ENCODE measurements at places on chromosomes 12 and 14.
A peak's percentile ranks its signal among the peaks of the same experiment; 100 is the strongest.

- no peak for DNase-seq
These were observed 3.5 kb downstream of the TMEM132D start for GRCh38 chr12:129900306-129900705.

- DNase-seq = no peak
These were observed 86.8 kb downstream of the PDE3A start for GRCh38 chr12:20455001-20455706.

GRCh38 chr12:47616440-47616839 lies 89.4 kb downstream of the RPAP3 start:
- DNase-seq = peak; percentile 35

DNA sequence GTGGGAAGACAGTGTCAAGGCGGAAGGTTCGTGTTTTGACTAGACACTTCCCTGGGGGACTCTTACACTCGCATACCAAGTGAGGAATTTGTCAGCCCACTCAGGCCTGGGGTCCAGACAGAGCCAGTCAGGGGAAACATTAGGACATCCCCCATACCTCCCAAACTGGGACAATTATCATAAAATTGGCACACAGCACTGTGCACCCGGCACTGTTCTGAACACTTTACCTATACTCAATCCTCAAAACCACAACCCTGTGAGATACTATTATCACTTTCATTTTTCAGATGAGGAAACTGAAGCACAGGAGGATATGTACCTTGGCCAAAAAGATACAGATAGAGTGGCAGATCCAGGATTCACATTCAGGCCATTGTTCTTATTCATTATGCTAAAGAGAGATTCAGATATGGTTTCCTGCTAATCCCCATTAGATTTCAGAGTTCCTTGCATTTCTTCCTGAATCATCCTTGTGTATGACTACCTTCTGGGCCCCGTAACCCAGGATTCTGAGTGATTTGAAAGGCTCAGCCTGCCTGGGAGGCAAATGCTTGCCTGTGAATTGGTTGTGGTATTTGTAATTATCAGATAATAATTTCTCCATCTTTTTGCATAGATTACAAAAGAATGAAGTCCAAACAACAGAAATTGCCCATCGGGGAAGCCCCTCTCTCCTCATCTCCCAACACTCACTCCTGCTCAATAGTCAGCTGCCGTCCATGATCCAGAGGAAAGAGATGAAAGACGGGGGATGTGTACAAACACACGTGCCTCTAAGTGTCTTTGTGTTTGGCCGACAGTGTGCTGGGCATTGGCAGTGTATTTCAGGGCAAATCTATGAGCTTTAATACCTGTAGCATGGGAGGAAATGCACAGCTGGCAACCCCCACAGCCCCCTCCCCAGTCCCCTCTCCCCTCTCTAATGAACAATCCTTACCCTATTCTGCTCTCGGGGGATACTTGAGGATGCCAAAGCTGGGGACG lies 4.6 kb downstream of the TAC3 start:
- DNase-seq = no peak

- DNase-seq = no peak
These were observed 170.6 kb downstream of the CRADD start for GRCh38 chr12:93847517-93848474.

GRCh38 chr12:25100194-25101091 lies 94.5 kb downstream of the DNAI7 start:
- DNase-seq = no peak

DNA sequence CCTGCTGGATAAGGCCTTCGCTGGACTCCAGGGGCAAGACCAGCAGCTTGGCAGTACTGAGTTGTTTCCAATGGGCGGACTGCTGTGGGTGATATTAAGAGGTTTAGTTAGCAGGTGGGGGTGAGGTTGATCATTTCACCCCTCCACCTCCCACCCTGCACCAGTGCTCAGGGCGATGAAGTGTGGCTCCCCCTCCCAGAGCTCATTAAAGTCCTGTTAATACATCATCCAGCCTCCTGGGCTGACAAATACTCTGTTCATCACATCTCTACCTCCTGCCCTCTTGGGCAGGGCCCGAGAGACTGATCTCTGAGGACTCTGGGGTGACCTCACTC lies 2.4 kb upstream of the FIGNL2 start:
- no peak for DNase-seq

- peak; percentile 56 for DNase-seq
These were observed 34.6 kb downstream of the SPRING1 start for GRCh38 chr12:116703214-116703795.

DNA sequence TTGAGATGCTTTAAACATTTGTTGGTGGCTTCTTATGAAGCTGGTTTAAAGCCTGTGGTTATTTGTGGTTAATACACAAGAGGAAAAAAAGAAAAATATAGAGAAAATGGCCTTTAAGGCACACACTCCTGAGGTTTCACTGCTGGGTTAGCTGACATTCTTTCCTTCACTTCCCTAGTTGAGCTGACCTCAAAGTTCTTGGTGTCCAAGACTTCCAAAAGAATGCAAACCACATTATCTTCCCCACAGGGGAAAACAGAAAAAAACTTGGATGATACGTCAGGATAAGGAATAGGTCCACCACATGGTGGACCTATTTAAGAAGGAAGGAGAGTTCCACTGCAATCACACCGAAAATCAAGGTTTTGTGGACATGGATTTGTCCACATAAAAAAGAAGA lies 94.3 kb downstream of the SLC25A21 start:
- no peak for DNase-seq

- no peak for DNase-seq
These were observed 300.1 kb downstream of the VRK1 start for GRCh38 chr14:97097296-97097695.

GRCh38 chr14:66359500-66359899 lies 126.7 kb upstream of the CCDC196 start:
- peak; percentile 46 for DNase-seq

- no peak for DNase-seq
These were observed 53.2 kb downstream of the SINHCAF start for GRCh38 chr12:31272607-31273225.

DNA sequence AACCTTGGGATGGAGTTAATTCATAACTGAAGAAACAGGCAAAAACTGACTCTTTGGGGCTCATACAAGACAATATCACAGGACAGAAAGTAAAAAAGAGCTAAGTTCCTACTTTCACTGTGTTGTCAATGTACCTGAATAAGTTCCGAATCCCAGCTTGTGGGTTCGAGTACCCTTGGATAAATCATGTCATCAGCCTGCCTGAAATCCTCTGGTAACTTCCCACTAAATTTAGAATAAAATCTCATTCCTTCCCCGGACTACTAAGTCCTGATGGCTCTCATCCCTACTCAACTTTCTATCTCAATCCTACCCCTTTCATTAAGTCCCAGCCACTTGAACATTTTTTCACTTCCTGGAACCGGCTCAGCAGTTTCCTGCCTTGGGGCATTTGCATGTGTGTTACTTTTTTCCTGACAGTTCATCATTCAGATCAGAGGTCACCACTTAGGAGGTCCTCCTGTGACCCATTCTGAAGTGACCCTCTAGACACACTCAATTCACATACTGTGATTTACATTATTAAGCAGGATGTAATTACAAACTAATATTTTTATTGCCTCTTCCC lies 12.7 kb downstream of the ERP29 start:
- peak; percentile 23 for DNase-seq

DNA sequence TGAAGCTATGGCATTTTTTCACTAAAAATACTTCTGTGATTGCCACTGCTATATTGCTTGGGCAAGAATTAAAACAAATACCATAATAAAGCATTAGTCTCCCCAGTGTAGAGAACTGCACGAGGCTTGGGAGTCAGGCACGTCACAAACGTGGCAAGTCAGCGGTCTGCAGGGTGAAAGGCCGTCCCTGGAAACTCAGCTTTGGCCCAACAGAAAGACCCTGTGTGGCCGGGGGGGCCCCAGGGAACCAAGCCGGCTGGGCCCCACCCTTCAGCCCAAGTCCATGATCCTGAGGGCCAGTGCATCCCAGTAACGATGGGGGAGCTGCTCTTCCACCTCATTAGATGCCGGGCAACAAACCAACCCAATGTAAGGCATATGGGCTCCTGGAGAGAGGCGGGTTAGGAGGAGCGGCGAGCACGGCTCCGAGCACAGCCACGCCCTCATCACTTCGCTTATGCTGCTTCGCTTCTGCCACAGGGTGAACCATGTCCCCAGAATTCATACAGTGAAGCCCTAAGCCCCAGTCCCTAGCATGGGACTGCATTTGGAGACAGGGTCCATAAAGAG lies 50.9 kb upstream of the GPR68 start:
- DNase-seq = no peak

DNA sequence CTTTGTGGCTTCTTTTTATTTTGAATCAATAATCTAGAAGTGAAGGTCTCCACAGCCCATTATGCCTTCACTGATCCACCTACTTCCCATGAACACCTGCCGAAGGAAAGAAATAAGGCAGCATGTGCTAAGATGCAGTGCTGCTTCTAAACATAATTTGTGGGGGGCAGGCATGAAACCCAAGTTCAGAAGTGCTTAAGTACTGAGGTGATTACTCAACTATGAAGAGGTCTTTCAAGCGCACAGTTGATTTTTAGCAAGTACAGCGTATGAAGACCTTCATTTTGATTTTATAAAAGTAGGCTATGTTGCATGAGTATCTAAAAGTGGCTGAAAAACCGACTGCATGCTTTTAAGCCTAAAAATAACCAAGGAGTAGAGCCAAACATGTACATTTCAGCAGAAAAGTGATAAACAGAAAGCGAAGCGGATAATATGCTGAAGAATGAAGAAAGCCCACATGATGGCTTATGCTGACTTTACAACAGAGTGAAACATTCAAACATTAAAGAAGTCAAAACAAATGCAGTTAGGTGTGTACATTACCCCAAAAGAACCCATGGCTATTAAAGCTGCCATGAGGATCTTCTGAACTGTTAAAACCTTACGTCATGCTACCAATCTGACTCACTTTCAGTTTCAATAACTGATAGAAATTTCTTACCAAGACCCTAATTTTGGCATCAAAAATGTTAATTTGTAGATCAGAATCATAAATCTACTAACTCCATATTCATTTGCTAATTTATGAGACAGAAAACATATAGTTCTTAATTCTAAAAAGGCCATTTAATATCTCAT lies 29.3 kb downstream of the KICS2 start:
- DNase-seq = no peak

GRCh38 chr12:122072031-122072970 lies 6.3 kb upstream of the MLXIP start:
- DNase-seq = peak; percentile 84

- no peak for DNase-seq
These were observed 6.7 kb downstream of the BAG5 start for GRCh38 chr14:103555559-103556337.

DNA sequence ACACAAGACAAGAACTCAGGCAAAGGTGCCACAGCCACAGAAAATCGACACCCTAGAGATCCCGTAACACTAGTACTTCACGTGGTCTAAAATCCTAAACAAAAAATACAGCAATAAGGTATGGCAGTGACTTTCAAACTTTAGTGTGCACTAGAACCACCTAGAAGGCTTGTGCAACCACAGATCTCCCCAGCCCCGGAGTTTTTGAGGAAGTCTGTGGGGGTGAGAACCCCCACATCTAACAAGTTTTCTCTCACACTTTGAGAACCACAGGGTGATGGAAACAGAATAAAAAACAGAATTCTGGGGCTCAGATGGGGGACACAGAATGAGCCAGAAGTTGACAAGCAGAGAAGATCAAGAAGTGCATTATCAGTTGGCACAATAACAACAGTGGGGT lies 254.0 kb downstream of the ANO6 start:
- DNase-seq = no peak

- no peak for DNase-seq
These were observed 270.7 kb upstream of the DIO3 start for GRCh38 chr14:101290611-101291010.

DNA sequence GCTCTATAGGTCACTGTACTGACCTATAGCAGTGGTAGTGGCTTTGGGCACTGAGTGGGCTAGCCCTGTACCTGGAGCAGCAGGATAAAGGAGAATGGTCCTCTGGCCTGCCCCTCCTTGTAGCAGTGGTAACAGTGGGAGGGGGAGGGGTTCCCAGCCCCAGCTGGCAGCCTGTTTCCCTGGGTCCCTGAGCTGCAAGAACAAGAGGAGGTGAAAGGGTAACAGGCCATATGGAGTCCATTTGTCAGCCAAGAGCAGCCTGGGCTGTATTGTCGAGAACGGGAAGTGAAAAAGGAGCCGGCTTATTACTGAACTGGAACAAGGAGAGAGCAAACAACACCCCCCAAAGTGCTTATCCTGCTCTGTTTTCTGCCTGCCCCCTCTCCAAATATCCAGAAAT lies 73.8 kb upstream of the SRSF5 start:
- DNase-seq = no peak

DNA sequence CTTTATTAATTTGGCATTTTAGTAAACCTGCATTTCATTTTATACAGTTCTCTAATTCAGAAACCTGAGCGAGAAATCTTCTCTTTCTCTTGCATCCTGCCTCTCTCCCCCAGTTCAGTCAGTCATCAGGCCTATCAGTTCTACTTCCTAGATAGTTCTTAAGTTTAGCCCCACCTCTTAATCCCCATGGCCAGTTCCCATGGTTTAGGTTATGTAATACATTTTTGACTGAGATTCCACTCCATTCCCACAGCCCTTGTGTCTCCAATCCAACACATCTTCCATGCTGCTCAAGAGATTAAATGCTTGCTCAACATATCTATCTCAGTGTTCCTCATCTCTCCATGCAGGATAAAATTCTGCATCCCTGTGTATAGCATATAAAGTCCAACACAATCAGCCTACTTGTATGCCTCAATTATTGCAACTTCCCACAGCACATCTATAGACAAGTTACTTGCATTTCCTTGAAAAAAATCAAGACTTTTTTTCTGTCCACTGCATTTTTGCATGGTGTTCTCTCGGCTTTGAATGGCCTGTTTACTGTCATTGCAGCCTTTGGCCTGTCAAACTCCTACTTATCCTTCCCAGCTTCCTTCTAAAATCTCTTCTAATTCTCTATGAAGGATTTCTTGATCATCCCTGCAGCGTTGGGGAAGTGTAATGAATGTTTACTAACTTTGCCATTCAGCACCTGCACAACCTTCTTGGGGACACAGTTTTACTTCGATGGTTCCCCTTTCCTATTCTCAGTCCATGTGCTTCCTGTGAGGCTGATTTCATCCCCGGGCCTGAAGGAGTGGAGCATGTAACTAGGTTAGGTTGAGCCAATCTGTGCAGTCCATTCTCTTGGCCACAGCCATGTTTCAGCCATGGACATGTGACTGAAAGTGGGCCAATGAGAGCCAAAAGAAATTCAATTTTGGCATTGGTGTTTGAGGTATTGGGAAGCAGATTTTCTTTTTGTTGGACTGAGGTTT lies 80.8 kb downstream of the DACT1 start:
- DNase-seq = no peak

- no peak for DNase-seq
These were observed 22.0 kb downstream of the GALC start for GRCh38 chr14:87971010-87971409.

DNA sequence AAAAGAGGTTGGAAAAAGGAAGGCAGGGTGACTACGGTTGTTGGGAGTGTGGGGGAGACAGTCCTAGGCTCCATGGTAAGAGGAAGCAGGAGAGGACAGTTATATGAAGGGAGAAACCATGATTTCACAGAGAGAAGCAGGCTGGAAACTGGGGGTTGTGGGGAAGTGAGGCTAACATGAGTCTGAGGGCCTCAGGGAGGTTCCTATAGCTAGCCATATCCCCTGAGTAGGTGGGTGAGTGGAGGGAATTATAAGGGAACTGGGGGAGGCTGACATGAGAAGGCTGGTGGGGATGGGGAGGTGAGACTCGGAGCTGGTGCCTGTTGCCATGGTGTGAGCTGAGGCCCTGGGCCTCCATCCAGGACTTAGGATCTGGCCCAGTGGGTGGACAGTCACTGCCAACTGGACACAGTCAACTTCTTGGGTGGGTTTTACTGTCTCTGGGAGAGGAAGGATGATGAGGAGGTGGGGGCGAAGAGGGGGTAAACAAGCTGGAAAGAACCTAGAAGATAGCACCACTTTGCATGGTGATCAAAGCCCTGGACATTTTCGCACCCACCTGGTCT lies 1.4 kb downstream of the RNASE13 start:
- no peak for DNase-seq
